Stimulated activated CD8-positive, alpha-beta memory T cell treated with anti-CD3 and anti-CD28 coated beads, Interleukin-7, amount 100 ng/mL, for 1 hour (primary cell): ENCODE measurements at places on chromosomes 2 and 18.

DNA sequence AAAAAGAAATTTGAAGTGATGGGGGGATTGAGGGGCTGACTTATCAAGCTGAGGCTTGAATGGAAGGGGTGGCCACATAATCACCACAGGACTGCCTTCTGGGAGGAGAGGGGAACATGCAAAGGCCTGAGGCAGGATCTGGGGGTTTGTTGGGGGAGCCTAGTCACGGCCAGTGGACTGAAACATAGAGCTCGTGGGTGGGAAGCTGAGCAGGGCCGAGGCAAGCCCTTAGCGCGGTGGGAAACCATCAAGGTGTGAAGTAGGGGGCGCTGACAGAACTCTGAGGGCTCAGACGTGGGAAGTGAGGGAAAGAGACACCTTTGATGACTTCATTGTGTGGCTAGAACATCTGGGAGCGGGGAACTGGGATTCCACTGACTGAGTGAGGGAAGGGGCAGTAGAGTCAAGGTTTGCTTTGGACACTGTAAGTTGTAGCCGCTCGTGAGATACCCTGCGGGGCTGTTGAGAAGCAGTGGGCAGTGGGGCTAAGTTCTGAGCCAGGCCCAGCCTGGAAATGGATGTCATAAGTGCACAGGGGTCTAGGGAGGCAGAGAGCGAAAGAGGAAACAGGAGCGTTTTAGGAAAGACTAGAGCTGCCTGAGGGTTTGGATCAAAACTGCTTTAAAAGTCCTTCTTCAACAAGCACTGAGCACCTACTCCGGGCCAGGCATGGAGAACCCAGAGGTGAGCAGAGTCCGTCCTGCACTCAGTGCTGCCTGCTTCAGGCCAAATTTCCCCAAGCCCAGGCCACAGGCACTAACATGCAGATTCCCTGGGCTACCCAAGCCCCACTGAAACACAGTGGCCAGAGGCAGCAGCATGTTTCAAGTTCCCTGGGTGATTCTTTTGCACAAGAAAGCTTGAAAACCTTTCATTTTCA lies 686 bp upstream of the SNORC start:
- no peak for DNase-seq

DNA sequence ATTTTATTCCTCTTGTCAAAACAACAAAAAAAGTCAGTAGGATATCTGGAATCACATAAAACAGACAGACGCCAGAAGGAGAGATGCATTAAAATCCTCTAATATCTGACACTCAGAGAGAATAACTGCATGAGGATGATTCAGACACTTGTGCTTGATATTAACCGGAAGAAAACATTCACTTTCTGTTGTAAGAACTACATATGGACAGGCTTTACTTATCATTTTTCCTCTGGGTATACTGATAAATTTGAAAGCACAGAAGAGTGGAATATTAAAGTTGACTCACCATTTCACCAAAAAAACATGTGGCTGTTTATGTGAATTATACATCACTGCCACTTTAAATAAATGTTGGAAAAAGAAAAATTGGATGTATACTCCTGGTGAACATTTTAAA lies 589.1 kb upstream of the CDH2 start:
- DNase-seq, result no peak

DNA sequence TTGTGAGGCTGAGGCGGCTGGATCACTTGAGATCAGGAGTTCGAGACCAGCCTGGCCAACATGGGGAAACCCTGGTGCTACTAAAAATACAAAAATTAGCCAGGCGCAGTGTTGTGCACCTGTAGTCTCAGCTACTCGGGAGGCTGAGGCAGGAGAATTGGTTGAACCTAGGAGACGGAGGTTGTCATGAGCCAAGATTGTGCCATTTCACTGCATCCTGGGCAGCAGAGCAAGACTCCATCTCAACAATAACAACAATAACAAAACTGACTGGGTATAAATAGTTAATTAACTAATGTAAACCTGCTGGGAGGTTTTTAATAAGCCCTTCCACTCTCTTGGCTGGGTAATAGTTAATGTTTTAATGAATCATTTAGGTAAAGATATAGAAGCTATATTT lies 7.8 kb downstream of the SULT6B1 start:
- DNase-seq, result no peak

- DNase-seq, result no peak
These were observed 317.0 kb downstream of the CYP26B1 start for GRCh38 chr2:71830497-71831192.

DNA sequence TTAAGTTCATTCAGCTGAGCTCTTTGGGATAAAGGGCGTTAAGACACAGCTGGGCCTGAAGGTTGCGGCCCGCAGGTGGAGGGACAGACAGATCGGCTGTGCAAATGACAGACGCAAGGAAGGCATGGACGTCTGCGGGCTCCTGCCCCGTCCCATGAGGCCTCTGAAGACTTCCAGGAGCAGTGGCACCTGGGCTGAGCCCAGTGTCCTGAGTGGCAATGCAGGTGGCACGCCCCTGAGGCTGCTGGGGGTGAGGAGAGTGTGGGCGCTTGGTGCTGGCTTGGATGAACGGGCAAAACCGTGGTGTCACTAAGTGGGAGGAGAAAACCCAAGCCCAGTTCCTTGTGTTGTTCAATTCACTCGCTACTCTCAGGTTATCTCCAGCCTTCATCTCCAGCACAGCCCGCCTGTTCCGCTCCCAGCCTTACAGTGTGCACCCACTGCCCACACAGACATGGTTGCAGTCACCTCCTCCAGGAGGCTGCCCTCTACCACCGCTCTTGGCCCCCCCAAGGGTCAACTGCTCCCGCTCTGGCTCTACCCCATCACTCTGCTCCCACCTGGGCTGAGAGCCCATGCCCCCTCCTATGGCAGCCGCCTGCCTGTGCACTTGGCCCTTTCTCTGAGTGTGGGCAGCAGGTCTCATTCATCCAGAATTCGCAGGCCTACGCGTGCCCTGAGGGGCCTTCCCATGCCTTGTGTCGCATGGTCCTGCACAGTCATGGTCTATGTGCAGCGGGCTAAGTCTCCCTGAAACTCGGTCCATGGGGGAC lies 50.3 kb downstream of the PTGR3 start:
- no peak for DNase-seq

GRCh38 chr18:498931-499775 lies 1.3 kb downstream of the COLEC12 start:
- no peak for DNase-seq

- DNase-seq, result no peak
These were observed 477.5 kb upstream of the MEIS1 start for GRCh38 chr2:65957454-65957853.

- DNase-seq, result no peak
These were observed 183.1 kb downstream of the PID1 start for GRCh38 chr2:229087843-229088516.

- no peak for DNase-seq
These were observed 9.3 kb upstream of the EFEMP1 start for GRCh38 chr2:55932843-55933242.

DNA sequence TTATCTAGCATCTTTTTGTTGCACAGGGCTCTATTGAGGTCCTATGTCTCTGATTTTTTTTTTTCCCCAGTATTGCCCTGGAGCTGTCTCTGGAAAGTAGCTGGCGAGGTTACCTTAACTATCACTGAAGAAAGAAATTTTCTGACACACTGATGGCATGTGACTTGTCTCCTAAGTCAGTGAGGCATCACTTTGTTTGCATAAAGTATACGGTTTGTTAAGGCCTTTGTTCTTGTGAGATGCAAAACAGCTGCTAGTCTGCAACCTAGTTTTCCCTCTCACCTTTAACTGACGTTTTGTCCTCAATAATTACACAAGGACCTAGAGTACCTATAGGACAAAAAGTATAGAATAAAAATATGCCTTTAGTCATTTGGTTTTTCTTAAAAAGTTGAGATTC lies 41.8 kb downstream of the UBXN4 start:
- no peak for DNase-seq

- DNase-seq, result no peak
These were observed 132.1 kb downstream of the TCF4 start for GRCh38 chr18:55455938-55456337.

DNA sequence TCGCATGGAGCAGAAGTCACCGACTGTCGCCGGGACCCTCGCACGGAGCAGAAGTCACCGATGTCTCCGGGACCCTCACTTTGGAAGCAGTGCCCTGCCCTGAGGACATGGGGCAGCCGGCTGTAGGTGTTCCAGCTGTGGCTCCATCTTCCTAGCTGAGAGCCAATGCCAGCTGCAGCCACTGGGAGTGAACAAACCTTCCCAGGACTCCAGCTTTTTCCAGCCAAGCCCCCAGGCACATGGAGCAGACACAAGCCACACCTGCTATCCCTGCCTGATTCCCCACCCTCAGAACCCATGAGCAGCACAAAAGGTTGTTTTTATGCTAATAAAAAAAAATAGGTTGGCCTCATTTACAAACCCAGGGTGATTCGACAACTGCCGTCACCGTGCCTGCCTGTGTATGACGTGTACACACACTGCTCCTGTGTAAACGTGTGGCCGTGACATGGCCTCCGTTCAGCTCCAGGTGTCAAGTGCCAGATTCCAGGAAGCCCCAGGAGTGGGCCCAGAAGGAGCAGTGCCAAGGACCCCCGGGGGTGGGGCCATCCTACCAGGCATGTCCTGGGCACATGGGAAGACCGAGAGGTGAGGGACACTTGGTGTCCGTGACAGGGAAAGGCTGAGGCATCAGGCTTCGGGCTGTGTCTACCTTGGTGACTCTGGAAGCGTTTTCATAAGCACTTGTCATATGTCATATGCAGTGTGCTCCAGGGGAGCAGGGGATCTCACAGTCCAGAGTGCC lies 91.5 kb downstream of the EIPR1 start:
- no peak for DNase-seq

DNA sequence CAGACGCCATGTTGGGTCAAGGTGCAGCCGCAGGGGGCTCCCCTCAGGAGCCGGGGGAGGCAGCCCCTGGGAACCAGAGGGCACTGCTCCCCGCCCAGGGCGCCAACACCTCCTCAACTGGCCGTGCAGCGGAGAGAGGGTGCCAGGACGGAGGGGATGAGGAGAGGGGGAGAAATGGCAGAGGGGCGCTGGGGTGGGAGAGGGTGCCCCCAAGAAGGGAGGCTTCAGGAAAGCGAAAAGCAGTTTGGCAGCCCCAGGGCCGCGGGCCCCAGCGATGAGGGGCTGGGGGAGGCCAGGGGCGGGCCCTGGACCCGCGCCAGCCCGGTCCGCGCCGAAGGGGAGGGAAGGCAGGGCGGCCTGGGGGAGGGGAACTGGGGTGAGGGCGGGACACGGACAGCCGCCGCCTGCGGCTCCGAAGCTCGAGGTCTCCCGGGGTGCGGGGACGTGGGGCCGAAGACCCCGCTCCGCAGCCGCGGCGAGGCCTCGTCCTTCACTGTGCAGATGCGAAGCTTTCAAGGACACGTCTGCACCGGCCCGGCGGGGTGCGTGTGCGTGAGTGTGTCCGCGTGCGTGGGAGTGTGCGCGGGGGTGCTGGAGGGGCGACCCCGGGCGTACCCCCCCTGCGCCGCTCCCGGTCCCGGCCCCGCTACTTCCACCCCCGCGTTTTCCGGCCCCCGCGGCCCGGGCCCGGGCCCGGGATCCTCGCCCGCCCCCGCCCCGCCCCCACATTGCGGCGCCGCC lies 1.4 kb downstream of the DNMT3A start:
- no peak for DNase-seq

- no peak for DNase-seq
These were observed 233.7 kb downstream of the CCDC102B start for GRCh38 chr18:69031571-69031970.
